ENCODE measurements at places on chromosomes 6 and 20.
A peak's percentile ranks its signal among the peaks of the same experiment; 100 is the strongest.

GRCh38 chr6:37699138-37699766 lies 1.6 kb upstream of the MDGA1 start:
- peak; percentile 78 for DNase-seq

GRCh38 chr20:41011551-41012067 lies 17.0 kb upstream of the TOP1 start:
- no peak for DNase-seq

DNA sequence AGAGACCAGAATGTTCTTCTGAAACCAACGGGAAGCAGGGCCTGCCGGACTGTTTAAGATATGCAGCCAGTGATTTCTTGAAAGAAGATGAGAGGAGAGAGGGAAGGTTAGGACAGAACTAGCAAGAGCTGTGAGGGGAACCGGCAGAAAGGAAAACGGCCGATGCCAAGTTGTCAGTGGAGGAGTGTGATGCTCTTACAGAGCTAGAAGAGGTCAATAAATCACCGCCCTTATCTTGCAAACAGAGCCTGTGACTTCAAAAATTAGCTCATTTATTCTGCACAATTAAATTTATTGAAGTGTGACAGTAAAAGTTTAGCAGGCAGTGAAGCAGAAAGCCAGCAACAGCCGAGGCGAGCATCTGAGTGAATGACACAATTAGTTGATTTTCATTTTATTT lies 509.5 kb upstream of the ID4 start:
- no peak for DNase-seq

- DNase-seq = no peak
Measured at GRCh38 chr6:110609101-110609500, 132.7 kb upstream of the SLC22A16 start.

GRCh38 chr6:125213939-125214338 lies 60.4 kb downstream of the TPD52L1 start:
- DNase-seq = no peak

- no peak for DNase-seq
Measured at GRCh38 chr20:17874271-17875105, 94.1 kb downstream of the SNX5 start.

GRCh38 chr6:10597499-10598001 lies 76.4 kb downstream of the GCNT2 start:
- DNase-seq = no peak

DNA sequence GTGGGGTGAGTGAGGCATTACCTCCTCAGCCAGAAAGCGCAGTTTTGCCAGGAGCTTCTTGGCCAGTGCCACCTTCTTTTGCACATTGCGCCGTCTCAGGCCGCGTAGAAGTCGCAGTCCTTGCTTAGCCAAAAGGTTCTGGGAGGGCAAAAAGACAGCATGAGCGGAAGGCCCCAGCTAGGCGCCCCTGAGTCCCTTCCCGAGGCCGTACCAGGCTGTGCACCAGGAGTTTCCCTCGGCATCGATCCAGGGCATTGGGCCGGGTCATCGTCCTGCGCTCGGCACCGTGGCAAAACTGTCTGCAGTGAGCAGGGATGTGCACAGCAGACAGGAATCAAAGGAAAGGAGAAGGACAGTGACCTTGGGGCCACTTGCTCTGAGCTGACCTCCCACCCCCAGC lies 20.2 kb upstream of the SPAG4 start:
- DNase-seq = no peak

GRCh38 chr20:2005359-2005758 lies 11.5 kb upstream of the PDYN start:
- no peak for DNase-seq

- no peak for DNase-seq
Measured at GRCh38 chr6:159533568-159533967, 159.5 kb downstream of the SOD2 start.

DNA sequence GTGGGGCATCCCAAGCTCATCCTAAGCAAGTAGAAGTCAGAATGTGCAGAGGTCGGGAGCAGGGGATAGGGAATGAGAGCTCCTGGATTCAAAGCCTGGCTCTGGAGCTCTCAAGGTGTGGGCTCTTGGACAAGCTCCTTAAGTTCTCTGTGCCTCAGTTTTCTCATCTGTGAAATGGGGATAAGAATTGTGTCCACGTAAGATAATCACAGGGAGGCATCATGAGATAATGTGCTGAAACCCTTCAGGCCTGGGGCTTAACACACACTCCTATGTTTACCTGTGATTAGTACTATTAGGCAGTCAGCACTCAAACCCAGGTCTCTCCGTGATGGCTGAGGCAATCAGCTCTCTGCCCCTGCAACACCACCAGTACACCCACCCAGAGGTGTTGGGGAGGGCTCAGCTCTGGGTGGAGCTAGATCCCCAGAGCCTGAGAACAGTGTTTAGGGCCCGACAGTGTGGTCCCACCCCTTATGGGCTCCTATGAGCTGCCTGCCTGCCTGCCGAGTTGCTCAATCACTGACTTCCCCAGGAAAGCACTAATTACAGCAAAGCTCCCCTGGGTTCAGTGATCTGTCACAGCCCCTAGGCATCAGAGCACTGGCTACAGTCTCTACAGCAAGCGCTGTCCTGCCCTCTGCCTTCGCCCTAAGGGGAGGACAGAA lies 6.3 kb upstream of the SIRPA start:
- no peak for DNase-seq

DNA sequence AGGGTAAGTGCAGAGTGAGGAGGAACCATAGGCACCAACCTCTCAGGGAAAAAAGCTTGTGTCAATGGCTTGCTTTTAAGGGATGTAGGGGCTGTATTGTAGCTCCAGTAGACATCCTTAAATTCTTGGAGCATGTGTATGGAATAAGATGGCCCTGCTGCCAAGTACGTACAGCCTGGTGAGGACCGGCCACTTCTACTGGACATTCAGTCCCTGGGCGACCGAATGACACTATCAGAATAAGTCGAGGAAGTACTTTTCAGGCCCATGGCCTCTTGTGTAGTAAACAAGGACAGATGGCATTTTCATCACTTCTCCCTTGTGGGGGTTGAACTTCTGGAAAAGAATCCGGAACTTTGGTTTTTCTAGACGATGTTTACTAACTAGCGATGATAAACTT lies 32.8 kb downstream of the GFRA4 start:
- no peak for DNase-seq

DNA sequence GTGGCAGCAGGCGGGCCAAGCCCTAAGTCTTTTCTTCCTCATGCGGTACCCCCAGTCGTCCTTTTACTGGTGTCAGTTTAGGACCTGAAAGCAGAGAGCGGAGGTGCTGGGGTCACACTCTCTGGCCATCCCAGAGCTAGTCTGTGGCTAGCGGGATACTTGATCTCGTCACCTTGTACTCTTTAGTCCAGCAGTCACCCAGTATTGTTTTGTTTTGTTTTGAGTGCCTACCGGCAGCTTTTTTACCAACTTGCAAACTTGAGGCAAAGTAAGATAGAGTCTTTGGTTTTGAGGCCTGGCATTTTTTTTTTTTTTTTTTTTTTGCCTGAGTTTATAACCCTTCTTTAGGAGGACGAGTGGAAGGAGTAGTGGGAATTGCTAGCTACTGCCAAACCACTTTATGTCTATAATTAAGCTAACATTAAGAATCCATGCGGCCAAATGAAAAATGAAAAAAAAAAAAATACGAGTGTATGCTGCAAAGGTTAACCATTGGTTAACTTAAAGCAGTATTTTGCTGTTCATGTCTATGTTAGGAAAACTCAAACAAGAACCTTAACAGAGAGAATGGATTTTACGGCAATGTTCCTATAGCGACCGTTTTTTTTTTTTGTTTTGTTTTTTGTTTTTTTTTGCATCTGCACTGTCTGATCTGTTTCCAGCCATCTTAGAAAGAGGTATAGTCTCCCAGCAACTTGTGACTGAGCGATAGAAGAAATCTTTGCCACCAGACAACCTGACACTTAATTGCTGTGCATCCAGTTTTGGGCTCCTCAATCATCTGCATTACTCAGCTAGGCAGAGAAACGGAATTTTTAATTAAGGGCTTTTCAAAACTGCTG lies 56.9 kb downstream of the FAM217A start:
- no peak for DNase-seq

DNA sequence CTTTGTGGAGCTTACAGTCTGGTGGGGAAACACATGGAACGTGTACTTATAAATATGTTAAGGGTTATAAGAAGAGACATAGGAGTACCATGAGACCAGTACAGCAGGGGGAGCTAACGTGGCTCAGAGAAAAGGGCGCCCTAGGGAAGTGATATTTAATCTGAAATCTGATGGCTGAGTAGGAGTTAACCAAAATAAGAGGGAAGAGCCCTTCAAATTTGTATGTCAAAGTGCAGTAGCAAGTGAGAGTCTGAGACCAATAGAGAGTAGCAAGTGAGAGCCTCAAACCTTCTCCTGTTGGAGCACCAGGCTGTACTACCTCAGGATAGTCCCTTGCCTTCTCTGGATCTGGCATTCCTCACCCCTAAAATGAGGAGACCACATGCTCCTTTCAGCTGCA lies 6.1 kb upstream of the PKIG start:
- DNase-seq = no peak

- DNase-seq = no peak
Measured at GRCh38 chr6:84773431-84774156, 9.2 kb upstream of the TBX18 start.

GRCh38 chr6:31353384-31353945 lies 3.5 kb downstream of the HLA-B start:
- no peak for DNase-seq

- DNase-seq = no peak
Measured at GRCh38 chr6:15176816-15177370, 69.0 kb upstream of the JARID2 start.

DNA sequence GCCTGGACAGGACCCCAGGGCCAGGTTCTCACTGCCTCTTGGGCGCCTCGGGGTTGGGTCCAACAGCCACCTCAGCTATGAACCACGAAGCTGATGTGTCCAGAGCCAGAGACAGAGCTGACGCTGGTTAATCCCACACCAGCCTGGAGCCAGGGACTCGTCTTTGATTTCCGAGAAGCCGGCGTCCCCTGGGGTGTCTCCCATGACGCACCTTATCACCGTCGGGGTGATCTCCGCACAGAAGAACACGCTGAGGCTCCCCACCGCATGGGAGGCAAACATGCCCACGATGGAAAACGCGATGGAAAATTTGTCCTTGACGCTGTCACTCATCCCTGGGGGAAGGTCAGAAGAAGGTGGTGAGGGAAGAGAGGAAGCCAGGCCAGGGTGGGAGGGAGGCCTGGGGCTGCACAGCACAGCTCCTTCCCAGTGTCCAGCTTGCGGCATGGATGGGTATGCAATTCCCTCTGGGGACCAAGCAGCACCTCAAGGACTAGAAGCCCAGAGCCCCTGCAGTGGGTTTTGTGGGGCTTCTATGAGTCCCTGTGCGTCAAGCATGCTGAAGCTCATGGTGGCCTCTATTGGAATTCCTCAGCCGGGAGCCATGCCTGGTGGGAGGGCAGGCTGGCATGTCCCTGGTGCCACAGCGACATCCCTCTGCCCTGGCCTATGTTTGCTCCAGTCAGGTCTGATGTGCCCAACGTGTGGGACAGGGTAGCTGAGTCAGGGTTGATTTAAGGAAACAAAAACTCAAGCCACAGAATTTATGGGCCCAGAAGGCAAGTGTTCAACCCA lies 25.1 kb downstream of the PSMG4 start:
- no peak for DNase-seq

- DNase-seq = no peak
Measured at GRCh38 chr20:48774696-48775095, 53.1 kb downstream of the PREX1 start.

DNA sequence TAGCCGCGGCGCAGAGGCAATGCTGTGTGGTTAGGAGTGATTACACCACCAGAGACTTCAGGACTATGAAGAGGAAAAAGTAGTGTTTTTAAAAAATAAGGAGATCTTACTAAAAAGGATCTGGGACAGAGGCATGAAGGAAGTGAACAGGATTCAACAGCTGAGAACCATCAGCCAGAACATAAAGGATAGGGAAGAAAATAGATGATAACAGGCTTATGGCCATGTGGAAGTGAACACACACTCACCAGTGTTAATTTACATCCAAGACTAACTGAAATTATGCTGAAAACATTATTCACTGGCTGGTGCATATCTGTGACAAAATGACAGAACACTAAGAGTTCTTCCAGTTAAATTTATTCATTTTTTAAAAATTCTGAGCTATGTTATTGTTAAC lies 47.5 kb upstream of the BCLAF1 start:
- no peak for DNase-seq

GRCh38 chr6:13113981-13114593 lies 214.2 kb downstream of the TBC1D7 start:
- no peak for DNase-seq

DNA sequence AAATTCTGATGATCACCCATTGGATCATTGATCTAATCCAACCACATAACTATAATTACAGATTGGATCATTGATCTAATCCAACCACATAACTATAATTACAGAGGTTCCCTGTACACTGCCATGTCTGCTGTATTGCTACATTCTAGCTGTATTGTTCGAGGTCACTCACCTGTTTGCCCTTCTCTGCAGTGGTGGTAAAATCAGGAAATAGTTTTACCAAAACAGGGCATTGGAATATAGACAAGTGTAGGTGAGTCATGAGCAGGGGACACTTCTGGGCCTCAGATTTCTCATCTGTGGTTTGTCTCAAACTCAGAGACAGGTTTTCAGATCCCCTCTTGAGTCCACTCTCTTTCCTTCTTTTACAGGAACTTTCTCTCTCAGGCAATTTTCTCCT lies 9.0 kb upstream of the AFDN start:
- DNase-seq = no peak
